Prostate gland (tissue), 2 donors: ENCODE measurements at places on chromosomes 5 and 9. TPM values are rescaled to one million over a fixed set of nuclear protein-coding genes. Genes with fewer than 3 reads are reported as not detected.

The TNC gene
- 35.4 TPM for total RNA-seq

The ENTREP1 gene
- total RNA-seq = 10.2 TPM

The IFNB1 gene
- not detected for total RNA-seq

GRCh38 chr5:138641547-138642298, 66.5 kb upstream of the HSPA9 start:
- DNase-seq = peak; percentile 52

DNA sequence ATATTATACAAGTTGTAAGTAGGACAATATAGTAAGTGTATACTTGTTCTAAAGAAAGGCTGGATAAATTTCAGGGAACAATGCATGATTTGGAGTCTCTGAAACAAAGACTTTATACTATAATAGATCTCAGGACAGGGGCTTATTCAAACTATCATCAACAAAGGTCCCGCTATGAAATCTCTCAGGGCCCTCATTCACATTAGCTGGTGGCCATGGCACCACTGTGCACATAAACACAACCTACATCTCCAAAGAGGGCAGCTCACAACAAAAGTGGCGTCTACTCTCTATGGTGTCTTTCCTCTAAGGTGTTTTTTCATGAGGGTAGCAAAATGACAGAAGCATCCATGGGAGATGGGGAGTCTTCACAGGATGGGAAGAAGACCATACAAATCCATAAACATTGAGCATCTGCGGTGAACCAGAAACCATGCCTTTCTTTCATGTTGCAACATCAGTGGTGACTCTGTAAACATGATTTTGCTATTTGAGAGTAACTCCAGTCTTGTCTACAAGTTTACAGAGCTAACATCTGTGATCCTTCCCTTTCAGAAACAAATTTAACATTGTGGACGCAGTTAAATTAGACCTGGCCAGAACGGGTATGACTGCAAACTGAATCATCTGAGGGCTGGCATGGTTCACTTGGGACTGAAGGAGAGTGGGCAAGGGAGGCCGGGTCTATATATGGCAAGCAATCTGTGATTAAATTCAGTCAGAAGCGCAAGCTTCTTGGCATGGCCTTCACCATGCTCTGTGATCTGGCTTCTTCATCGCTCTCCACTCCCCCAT, 5.5 kb downstream of the TTLL11 start:
- DNase-seq = no peak

DNA sequence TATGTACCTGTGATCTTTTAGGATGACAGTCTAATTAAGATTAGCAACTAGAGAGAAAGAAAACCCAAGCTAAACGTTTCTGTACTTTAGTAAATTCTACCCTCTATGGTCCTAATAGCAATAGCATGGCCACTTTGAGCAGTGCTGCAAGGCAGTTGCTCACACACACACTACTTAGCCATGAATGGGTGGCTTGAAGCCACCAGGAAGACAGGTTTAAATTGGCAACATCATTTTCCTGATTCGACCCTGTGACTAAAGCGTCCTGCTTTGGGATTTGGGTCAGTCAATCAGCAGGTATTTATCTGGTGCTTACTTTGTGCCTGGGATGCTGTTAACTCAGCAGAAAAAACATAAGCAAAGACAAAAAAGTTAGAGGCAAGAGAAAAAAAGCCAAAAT, 150.6 kb downstream of the ARRDC3 start:
- DNase-seq = no peak

- no peak for DNase-seq
These were observed 254.2 kb upstream of the NR4A3 start for GRCh38 chr9:99567436-99567835.

GRCh38 chr9:87609002-87609401, 111.3 kb downstream of the DAPK1 start:
- DNase-seq = no peak

DNA sequence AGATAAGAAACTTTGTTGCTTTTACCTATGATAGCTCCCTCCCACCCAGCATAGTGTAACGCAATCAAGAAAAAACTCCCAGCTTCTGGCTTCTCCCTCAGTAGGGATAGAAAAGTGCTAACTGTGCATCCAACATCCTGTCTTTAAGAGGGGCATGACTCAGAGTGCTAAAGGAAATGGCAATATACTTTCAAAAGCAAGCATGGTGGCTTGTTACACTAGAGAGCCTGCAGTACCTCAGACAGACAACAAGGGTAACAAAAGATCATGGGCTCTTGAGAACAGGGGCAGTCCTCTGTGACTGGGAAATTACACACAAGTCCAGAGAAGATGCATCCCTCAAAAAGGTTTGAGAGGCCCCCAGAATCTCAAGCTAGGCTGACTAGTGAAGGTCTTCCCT, 37.8 kb downstream of the PRELID2 start:
- no peak for DNase-seq

GRCh38 chr9:93968451-93969327, 13.5 kb upstream of the BARX1 start:
- DNase-seq = peak; percentile 2

GRCh38 chr5:67451640-67452279, 255.2 kb upstream of the CD180 start:
- DNase-seq = no peak

DNA sequence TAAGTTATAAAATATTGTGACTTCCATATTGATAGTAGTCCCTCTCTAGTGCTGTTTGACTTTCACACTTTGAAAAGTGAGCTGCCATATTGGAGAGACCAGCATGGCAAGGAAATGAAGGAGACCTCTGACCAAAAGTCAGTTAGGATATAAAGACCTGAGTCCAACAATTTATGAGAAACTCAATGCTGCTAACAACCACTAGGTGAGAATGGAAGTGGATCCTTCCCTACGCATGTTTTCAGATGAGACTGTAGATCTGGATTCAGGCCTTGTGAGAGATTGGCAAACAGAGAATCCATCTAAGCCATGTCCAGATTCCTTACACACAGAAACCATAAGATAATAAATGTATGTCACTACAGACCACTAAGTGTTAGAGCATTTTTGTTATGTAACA, 81.6 kb downstream of the CTNND2 start:
- DNase-seq = no peak
